ENCODE measurements at places on chromosomes 2 and 18. TPM values are rescaled to one million over a fixed set of nuclear protein-coding genes. Genes with fewer than 3 reads are reported as not detected.

ASB18 gene
- not detected for total RNA-seq

DSEL gene
- total RNA-seq = 0.23 TPM

DPYSL5 gene
- not detected for total RNA-seq

KIAA2012 gene
- not detected for total RNA-seq

C2orf66 gene
- total RNA-seq = 0.38 TPM

HRH4 gene
- 0.10 TPM for total RNA-seq

PUS10 gene
- 9.7 TPM for total RNA-seq

IL36A gene
- 0.84 TPM for total RNA-seq

DNA sequence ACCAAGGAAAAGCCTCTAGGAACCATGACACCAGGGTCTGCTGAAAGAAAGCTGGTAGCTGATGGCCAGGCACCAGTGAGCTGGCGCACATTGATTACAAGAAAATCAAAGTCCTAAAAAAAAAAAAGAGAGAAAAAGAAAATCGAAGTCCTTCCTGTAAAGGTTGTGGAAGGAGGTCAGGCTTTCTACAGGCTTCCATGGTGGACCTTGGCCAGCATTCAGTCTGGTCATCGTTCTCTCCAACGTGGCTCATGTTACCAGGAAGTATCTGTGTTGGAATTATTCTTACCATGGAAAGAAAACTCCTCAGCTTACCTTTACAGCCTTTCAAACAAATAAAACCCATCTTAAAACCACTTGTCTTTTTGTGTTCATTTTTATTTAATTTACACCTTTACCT lies 65.6 kb downstream of the CYB5A start:
- no peak for DNase-seq

- DNase-seq = no peak
These were observed 260.6 kb downstream of the ANAPC1 start for GRCh38 chr2:111623380-111623779.

DNA sequence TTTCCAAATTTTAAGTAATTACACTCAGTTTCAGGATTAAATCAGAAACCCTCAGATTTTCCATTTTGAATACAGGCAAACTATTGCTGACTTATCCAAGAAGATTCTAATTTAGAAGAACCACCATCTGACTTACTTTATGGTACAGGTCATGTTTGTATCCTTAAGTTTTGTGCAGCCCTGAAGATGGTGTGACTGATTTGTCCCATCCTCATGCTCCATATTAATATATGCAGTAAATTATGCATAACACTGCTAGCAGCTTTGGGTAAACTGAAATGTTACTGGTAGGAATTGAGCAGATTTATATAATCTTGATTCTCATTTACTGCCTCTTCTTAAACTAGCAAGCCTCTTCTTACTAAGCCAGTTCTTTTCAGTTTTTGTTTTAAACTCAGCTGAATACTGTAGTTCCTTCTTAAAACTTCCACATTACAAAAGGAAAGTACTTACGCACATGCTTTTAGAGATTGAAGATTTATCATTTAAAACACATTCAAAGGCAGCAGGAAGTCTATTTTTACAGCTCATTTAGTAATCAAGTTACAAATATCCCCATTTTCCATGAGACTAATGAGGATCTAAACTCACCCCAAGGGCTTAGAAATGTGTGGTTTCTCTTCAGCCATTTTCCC lies 25.7 kb downstream of the MEX3C start:
- no peak for DNase-seq

DNA sequence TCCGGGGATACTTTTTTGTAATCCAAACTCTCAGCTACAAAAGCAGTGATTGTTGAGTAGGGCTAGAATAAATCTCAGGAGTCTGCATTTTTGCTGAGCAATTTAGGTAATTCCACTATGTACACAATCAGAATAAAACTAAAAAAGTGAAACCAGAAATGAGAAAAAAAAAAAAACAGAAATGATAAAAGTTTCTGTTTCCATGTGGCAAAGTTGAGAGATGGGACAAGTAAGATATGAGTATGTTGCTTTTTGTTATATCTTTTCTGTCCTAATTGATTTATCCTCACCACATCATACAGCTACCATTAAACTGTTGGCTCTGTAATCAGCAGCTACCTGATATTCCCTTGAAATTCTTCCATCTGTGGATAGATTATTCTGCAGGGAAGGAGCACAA lies 92.7 kb downstream of the VWC2L start:
- no peak for DNase-seq

DNA sequence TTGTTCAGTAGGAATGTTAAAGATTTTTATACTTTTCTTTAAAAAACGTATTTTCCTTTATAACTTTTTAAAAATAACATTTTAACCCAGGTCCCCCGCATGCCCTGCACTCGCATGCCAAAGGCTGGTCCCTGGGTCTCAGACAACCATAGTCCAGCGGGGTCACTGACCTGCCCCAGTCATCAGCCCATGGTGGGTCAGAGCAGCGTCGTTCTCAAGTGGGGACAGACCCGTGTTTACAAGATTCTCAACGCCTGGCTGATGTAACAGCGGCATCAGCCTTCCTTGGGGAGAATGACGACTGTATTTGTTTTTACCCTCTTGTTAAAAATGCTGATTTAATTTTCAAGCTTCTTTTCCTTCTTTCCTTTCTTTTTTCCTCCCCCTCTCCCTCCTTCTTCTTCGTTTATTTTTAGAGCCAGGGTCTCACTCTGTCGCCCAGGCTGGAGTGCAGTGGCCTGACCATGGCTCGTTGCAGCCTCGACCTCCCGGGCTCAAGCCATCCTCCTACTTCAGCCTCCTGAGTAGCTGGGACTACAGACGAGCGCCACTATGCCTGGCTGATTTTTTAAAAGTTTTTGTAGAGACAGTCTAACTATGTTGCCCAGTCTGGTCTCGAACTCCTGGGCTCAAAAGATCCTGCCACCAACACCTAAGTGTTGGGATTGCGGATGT lies 1.0 kb upstream of the EFHD1 start:
- no peak for DNase-seq

- no peak for DNase-seq
These were observed 239.9 kb upstream of the ID2 start for GRCh38 chr2:8441986-8442385.

- no peak for DNase-seq
These were observed 275.9 kb upstream of the TCF4 start for GRCh38 chr18:55863876-55864275.

- DNase-seq = no peak
These were observed 174.6 kb upstream of the LYPD1 start for GRCh38 chr2:132844585-132844984.

GRCh38 chr18:59079264-59079663 lies 60.4 kb upstream of the SEC11C start:
- no peak for DNase-seq

DNA sequence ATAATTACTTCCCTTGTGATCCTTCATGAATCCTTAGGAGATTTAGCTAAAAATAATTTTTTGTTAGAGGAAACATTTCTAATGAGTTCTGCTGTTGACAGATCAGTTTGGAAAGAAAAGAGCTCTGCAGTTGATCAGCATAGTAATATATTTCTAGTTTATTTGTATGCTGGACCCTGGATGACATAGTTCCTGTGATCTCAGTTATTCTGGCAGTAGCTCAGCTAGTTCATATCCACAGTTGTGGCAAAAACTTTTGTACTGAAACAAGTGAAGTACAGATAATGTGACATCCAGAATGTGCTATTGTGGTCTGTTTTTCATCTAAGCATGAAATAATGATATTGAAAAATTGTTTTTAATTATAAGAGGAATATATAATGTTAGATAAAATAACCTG lies 33.7 kb downstream of the ABI2 start:
- DNase-seq = no peak

GRCh38 chr2:43522177-43522576 lies 73.7 kb downstream of the THADA start:
- DNase-seq = no peak

GRCh38 chr2:128580988-128581848 lies 262.6 kb upstream of the HS6ST1 start:
- no peak for DNase-seq

DNA sequence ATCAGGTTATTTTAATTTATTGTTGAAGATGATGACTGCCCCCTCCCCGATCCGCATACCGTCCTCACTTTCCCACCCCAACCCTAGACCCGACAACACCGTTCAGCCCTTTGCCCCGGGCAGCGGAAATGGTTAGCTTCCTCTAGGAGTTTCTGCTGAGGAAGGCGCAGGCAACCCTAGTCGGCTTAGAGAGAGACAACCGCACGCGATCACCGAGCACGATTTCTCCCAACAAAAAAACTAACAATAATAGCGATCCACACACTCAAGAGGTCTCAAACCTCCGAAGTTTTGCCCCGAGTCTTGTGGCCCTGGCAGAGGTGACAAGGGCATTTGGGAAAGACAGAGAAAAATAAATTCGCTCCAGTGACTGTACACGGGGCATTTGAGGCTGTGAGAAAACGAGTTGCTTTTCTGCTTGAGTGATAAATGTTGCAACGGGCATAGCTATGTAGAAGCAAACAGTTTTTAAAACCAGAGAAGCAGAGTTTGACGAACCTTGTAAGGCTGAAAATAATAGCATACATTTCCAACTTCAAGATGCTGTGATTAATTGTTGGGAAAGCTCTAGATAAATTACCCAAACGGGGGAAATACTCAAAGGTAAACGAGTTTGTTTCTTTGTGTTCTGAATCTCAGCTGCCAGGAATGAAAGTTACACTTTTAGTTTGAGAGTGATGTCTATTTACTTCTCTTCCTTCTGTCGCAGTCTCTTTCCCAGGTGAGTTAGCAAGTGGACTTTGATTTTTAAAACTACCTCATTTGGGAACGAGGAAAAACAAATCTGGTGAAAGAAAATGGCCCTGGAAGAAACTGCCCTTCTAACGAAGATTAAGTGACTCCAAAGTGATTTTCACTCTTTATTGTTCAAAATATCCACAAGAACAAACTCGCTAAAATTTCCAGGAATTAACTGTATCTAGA lies 11.0 kb upstream of the SIX3 start:
- no peak for DNase-seq

DNA sequence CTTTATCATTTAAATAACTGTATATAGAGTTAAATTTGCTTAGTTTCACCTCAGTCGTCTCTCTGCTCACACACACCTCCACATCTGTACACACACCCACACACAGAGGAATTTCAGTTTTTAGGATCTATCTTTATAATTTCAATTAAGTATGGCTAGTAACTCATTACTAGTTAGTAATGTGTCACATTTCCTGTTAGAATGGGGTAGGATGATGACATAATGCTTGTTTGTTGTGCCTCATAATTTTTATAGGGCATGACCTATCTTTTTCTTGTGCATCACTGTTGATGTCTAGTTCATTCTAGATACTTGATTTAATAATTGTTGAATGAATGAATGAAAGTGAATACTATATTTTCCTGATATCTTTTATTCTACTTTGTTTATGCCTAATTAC lies 108.6 kb downstream of the AGPS start:
- no peak for DNase-seq

GRCh38 chr2:11560806-11561205 lies 27.0 kb downstream of the GREB1 start:
- DNase-seq = no peak

- no peak for DNase-seq
These were observed 43.8 kb upstream of the SLC14A1 start for GRCh38 chr18:45680066-45680690.

GRCh38 chr2:73998451-73998850 lies 13.7 kb downstream of the TET3 start:
- no peak for DNase-seq

- no peak for DNase-seq
These were observed 133.5 kb upstream of the HAAO start for GRCh38 chr2:42925742-42926433.

DNA sequence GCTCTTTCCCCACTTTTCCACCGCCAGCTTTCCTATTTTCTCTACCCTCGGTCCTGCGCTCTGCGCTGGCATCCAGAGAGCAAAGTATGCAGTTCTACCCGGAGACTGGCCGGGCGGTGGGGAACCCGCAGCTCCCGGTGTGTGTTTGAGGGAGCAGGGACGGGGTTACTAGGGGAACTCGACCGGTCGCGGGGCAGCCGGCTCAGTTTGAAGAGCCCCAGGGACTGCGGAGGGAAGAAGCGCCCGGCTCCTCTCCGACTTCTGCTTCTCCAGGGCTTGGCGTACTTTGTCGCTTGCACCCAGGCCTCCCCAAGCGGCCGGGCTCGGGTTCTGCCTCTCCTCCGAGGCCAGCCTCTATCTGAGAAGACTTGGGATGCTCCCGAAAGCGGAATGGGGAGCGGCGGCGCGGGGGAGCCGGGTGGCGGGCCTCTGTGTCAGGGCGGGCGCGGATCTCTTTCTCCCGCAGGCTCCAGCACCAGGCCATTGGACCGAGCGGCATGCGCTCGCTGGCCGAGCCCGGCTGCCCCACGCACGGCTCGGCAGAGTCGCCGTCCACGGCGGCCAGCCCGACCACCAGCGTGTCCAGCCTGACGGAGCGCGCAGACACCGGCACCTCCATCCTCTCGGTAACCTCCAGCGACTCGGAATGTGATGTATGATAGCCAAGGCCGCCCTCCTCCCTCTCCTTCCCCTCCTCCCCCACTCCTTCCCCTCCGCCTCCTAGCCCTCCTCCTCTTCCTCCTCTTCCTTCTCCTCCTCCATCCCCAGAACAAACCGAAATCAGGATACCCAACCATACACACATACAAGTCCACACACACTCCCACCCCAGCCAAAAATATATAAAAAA lies 2.8 kb downstream of the SIX3 start:
- DNase-seq = no peak

- no peak for DNase-seq
These were observed 48.0 kb downstream of the ARHGAP15 start for GRCh38 chr2:143177096-143177786.

DNA sequence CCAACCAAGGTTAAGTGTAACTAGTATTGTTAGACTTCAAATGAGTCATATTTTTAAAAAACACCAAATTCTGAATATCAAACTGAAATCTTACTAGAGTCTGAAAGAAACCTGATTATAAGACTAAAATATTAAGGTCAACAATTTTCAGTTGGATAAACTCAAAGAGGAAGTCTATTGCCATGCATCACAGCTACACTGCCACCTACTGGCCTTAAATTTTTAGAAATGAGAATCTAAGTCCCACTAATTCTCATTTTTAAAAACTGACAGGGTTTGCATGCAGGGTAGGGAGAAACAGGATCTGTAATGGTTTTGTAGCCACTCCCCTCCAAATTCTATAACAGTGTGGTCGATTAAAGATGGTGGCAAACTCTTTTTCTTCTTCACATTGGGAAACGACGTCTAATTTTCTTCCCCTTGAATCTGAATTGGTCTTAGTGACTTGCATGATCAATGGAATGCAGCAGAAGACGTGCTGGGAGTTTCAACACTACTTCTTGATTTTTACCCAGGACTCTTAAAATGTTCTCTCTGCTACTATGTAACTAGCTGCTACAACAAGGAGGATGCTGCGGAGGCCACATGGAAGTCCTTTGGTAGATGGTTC lies 176.1 kb upstream of the SESTD1 start:
- peak; percentile 2 for DNase-seq

- no peak for DNase-seq
These were observed 12.3 kb downstream of the CROCC2 start for GRCh38 chr2:240918258-240919091.

All from activated T-cell treated with anti-CD3 and anti-CD28 coated beads, Interleukin-2, amount 50 U/mL, for 72 hours (primary cell).